ENCODE measurements at places on chromosomes 3 and 15.

DNA sequence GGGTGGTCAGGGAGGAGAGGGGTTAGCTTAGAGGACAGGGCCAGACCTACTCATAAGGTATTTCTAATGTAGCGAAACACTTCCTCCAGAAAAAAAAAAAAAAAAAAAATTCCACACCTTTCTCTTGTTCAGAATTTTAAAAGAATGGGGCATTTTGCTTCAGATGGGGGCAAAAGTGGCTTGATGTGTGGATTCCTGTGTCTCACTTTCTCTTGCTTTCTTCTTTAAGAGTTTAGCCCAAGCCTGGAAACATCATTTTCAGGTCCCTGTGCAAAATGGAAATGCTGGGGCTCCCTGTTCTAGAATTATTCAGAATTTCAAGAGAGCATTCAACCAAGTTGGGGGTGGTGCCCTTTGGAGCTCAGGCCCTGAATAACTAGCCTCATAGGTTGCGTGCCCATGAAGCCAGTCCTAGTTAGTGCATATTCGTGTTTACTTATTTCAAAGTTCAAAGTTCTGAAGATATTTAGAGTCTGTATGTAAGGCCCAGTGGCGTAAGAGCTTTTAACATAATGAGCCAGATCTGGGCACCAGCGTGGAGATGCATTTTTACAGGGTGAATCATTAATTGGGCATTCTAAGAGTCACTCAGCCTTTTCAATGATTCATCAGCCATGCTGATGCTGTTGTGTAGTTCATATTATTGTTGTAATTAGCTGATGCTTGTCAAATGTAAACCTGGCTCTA, 104.5 kb downstream of the RPLP1 start:
- DNase-seq, result no peak

DNA sequence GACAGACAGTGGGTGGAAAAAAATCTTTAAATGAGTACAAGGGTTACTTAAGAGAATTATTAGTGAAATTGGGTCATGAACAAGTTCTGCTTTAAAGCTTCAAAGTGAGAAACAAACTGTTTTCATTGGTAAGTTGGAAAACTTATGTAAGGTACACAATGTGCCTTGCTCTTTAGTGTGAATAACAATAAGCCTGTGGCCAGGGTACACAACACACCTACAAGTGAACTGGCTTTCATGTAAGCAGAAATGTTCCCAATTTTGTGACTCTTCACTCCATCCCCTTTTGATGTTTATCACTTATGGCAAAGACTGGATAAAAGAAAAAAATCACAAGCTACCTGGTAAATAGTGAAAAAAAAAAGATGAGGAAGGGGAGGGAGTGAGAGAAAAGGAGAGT, 253.7 kb downstream of the ZBTB20 start:
- no peak for DNase-seq

DNA sequence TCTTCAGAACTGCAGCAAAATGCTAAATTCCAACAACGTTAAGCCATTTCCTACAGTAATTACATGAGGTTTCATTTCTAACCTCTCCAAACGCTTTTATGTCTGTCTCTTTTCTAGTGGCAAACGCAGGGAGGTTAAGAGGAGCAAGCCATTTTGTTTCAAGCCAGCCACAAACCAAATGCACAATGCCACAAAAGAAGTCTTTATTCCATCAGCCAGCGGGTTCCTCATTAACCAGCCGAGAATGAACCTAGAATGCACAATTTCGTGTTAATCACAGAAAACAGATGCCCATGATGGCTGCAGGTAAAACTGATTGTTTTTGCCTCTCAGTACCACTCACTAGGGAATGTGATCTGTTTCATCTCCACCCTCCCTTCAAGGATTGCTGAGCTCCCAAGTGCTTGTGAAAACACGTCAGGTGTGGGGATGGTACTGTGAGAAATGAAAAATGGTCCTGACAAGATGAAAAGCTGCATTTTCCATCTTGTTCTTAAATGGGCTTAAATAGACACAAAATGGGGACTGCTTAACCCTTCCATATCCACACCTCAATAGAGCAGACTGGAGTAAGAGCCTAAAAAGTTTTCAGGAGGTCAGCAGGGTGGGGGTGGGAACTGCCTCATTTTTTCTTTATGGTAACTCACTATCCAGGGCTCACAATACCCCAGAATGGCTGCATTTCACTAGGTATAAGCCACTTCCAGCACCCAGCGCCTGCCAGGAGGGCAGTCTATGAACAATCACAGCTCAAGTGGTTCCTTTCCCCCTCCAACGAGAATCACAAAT, 277.1 kb downstream of the MAGI1 start:
- no peak for DNase-seq

GRCh38 chr3:21100656-21101359, 650.2 kb downstream of the ZNF385D start:
- no peak for DNase-seq

GRCh38 chr3:194439881-194440550, 41.0 kb upstream of the GP5 start:
- no peak for DNase-seq

GRCh38 chr3:69941439-69942176, 57.9 kb upstream of the SAMMSON start:
- DNase-seq, result no peak

- DNase-seq, result peak; percentile 76
Observed at GRCh38 chr15:74322558-74323180, 44.8 kb downstream of the CYP11A1 start.

GRCh38 chr3:150545419-150546225, 674 bp downstream of the SERP1 start:
- no peak for DNase-seq

DNA sequence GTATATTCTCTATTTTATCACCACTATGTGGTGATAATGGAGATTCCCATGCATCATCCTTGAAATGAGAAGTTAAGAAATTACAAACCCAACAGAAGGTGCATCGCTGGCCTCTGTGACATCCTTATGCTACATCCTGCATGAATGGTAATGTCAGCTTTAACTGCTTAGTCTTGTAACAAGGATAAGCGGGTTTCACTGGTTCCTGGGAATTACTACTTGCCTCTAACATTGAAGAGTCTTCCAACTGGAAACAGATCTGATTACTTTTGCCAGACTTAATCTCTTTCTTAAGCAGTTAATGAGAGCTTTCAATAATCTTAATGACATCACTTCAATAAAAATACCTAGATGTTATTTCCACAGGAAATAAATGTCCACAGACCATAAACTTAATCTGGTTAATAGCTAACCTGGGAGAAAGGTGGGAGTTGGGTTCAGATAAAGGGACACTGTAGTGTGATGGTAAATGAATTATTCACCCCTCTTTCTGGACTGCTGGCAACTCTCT, 44.0 kb downstream of the FMN1 start:
- DNase-seq, result no peak

- DNase-seq, result no peak
Observed at GRCh38 chr15:35827911-35828310, 281.9 kb upstream of the DPH6 start.

- DNase-seq, result no peak
Observed at GRCh38 chr3:111863942-111864694, 5.1 kb downstream of the PHLDB2 start.

DNA sequence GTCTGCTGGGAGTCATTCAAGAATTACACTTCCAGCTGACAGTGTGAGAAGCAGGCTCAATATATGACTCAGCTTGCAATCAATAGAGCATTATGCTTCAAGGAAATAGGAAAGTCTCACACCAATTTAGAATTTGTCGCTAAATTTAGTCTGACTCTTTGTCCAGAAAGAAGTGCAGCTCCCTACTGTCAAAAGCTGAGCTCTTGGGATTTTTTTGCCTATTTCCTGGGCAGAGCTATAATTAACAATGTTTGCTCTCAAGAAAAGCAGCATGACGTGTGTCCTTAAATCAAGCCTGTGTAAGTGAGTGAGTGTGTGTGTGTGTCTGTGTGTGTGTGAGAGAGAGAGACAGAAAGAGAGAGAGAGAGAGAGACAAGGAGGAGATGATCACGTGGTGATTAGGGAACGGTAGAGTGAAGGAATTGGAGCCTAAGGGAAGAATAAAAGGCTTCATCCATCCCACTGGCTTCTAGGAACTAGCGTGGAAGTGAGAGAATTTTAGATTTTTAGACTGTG, 16.4 kb upstream of the SLC35G2 start:
- DNase-seq, result no peak

GRCh38 chr15:65638681-65639089, 16.9 kb downstream of the SLC24A1 start:
- DNase-seq, result no peak

Data from activated T-cell treated with anti-CD3 and anti-CD28 coated beads, Interleukin-2, amount 50 U/mL, for 48 hours (primary cell).